ENCODE measurements at places on chromosomes 11 and 22.

DNA sequence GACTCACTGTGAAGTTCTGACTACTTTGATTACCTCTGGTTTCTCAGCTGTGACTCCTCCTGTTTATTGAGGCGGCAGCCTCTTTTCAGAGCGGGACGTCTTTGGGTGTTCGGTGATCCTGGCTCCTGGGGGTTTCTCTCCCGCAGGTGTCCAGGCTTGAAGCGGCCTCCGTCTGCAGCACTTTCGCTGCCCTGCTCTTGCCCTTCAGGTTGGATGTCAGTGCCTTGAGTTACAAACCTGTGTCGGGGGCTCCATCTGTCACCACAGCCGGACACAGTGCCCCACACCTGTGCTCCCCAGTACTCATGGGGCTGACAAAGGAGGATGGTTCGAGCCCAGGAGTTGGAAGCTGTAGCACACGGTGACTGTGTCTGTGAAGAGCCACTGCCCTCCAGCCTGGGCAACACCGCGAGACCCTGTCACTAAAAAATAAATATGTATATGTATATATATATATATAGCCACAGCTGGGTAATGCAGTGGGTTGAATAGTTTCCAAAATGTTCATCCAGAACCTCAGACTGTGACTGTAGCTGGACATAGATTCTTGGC is 104.1 kb downstream of the BRD1 start:
- H3K27me3 ChIP-seq: peaks cover 25% of the 10 kb centered on the region
- no peak for DNase-seq
- H3K4me3 ChIP-seq: peak overlapping the region; percentile 86

DNA sequence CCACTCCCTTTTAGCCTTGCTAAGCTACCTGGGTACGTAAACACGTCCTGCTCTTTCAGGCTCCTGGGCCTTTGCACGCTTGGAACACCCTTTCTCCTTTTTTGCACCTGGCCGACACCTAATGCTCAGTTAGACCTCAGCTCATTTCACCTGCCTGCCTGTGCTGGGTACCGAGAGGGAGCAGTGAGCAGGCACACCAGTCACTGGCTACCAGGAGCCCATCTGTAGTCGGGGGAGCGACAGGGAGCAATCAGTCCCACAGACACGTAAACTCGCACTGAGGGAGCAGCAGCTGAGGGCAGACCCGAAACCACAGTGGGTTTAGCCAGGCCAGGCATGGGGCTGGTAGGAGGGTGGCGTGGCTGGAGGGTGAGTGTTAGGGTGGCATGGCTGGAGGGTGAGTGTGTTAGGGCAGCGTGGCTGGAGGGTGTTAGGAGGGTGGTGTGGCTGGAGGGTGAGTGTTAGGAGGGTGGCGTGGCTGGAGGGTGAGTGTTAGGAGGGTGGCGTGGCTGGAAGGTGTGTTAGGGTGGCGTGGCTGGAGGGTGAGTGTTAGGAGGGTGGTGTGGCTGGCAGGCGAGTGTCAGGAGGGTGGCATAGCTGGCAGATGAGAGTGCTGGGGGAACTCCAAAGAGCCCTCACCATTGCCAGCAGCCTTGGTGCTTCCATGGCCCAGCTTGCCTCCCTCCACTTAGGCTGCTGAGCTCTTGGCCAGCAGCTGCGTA is 6.4 kb upstream of the GTSE1 start:
- no peaks in the 10 kb centered on the region for H3K27me3 ChIP-seq
- no peak overlapping the region for H3K27ac ChIP-seq
- no peak overlapping the region for H3K4me3 ChIP-seq
- H3K36me3 ChIP-seq: peaks cover 45% of the 10 kb centered on the region
- H3K4me1 ChIP-seq: peaks cover 21% of the 10 kb centered on the region
- DNase-seq: no peak

DNA sequence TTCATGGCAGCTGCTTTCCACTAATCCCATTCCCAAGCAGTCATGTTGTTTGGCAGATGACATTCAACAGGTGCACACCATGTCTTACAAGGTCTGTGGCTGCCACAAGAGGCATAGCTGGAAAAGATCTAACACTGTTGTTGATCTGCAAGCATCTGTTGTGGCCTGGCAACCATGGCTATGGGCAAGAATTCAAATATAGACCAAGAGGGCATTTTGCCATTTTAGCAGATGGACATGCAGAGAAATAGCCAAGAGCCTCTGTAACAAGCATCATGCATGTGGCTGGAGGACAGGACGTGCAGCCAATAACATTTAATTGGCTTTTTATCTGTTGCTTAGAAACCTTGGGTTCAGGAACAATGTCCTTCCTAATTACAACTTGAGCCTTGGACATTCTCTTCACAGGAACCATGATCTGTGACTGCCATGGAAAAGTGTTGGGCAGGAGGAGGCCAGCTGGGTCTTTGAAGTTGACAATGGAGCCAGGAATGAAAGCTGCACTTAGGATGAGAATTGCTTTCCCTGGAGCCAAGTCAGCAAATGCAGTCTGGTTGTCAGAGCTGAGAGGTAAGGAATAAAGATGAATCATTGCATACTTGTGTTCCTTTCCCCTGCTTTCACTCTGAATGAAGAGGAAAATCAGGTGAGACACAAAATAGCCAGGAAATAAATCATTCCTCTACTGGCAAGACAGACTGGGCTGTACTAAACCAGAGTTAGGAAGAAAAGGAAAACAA is 113.6 kb upstream of the ANO5 start:
- H3K4me1 ChIP-seq: no peaks in the 10 kb centered on the region
- H3K4me3 ChIP-seq: no peak overlapping the region
- H3K27me3 ChIP-seq: no peaks in the 10 kb centered on the region
- no peak for DNase-seq
- H3K27ac ChIP-seq: no peak overlapping the region

DNA sequence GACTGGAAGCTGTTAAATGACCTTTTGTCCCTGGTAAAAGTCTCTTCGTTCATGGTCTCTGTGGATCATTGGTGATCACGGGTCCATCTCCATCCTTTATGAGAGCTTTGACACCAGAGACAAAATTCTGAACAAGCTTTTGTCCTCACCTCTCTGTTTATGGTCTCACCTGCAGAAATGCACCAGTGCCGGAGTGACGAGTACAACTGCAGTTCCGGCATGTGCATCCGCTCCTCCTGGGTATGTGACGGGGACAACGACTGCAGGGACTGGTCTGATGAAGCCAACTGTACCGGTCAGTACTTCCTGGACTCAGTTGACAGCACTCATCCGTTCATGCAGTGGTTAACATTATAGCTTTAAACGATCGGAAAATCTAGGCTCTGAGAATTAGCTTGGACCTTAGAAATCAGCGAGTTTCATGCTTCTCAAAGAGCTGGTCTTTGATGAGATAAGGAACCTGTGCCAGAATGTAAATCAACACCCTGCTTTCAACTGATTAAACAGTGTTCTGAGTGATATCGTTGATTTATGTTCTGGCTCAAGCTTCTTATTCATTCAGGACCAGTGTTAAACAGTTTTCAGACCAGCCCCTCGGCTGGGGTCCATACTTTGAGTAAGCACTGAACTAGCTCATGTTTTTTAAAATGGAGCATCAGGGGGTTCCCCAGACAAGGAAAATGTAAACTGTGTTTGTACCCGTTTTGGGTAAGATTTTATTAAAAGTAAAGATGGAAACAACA is 124.5 kb upstream of the SORL1-AS1 start:
- no peaks in the 10 kb centered on the region for H3K27me3 ChIP-seq
- no peak overlapping the region for H3K4me3 ChIP-seq
- H3K27ac ChIP-seq: no peak overlapping the region
- peaks cover 85% of the 10 kb centered on the region for H3K36me3 ChIP-seq
- H3K4me1 ChIP-seq: peaks cover 22% of the 10 kb centered on the region
- DNase-seq: no peak

DNA sequence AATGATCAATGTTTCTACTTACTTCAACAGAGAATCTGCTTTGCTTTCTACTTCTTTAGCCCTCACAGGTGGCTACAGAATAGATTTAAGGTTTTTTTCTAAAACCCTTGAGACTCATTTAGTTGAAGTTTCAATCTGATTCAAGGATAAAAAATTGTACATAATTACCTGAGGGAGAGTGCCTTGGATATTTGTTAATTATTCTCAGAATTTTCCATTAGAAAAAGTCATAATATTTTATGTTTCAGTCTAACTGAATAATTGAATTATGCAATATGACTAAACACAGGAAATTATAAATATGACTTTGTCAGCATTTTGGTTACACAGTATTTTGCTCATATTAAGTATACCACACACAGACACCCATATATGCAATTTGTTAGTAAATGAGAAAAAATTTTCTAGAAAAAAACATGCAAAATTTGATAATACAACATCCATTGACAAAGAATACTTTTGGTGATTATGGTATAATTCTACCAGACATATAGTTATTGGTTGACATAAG is at the start of gene OR8J3:
Gene OR8J3 (minus strand): TSS at position 51 of the 511 bp plus-strand sequence. CDS start 2,483 bp downstream, outside the sequence.
- H3K4me1 ChIP-seq: no peaks in the 10 kb centered on the region
- H3K4me3 ChIP-seq: no peak within 1 kb of the TSS
- no peaks in the 10 kb centered on the region for H3K36me3 ChIP-seq
- H3K27ac ChIP-seq: no peak within 1 kb of the TSS
- DNase-seq: no peak

GRCh38 chr11:86180423-86180822 is 64.1 kb upstream of the EED start:
- no peak overlapping the region for H3K4me3 ChIP-seq
- peaks cover 34% of the 10 kb centered on the region for H3K4me1 ChIP-seq
- peaks cover 3% of the 10 kb centered on the region for H3K36me3 ChIP-seq
- DNase-seq: no peak
- H3K27ac ChIP-seq: no peak overlapping the region
- H3K27me3 ChIP-seq: no peaks in the 10 kb centered on the region

DNA sequence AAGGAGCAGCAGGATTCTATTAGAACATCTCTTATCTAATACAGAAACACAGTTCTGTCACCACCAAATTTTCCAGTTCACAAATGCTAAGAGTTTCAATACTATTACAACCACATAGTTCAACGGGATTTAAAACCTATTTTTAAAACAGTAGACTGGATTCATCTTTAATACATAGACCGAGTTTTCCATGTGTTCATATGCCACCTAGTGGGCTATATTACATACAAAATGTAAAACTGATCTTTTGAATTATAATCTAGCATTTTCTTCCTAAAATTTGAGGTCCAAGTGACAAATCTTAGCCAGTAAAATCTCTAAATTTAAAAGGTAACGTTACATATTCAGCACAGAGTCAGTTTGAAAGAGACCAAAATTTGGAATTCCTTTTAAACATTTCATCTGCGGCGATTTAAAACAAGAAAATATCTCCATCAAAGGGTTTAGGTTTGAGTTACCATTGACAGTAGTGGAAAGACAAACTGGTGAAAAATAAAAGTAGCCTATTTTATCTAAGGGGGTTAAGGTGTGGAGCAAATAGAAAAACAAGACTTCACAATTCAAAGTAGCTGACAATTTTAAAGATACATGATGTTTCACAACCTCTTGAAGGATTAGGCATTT is 269.3 kb upstream of the MPPED2 start:
- H3K27ac ChIP-seq: no peak overlapping the region
- H3K4me3 ChIP-seq: no peak overlapping the region
- no peaks in the 10 kb centered on the region for H3K4me1 ChIP-seq
- H3K27me3 ChIP-seq: no peaks in the 10 kb centered on the region
- H3K36me3 ChIP-seq: no peaks in the 10 kb centered on the region

DNA sequence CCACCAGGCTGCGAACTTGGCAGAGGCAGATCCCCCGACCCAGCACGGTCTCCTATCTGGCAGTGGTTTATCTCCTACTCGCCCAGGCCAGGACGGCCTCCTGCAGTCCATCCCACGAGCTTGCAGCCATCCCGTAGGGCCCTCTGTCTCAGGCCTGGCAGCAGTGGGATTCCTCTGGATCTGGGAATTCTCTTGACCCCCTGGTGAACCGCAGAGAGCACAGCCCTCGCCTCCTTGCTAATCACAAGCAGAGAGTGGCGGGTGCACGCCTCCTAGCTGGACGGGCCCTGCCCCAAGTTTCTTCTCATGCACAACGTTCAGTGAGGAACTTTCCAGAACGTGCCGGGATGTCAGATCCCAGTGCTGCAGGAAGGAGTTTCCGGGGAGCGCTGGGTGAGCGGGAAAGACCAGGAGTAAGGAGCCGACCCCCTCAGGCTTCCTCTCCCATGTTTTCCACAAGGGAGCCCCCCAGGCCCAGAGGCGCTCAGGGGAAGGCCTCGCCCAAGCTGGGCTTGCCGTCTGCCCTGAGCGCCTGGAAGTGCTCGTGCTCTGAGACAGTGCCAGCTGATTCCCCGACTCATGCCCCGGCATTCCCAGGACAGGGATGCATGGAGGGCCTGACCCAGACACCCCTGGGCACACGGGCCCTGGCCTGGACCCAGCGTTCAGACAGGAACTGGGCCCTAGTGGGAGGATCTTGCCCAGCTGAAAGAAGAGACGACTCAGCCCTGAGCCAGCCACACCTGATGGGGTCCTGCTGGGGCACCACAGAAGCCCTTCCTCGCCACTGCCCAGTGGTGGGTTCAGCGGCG is 24.6 kb downstream of the IGF2 start:
- H3K27ac ChIP-seq: no peak overlapping the region
- no peaks in the 10 kb centered on the region for H3K4me1 ChIP-seq
- no peaks in the 10 kb centered on the region for H3K36me3 ChIP-seq

- no peaks in the 10 kb centered on the region for H3K27me3 ChIP-seq
- no peak overlapping the region for H3K4me3 ChIP-seq
- no peak for DNase-seq
- no peaks in the 10 kb centered on the region for H3K4me1 ChIP-seq
- no peak overlapping the region for H3K27ac ChIP-seq
Measured at GRCh38 chr11:100182350-100182749, 504.7 kb upstream of the ARHGAP42 start.

GRCh38 chr11:23100726-23101125 is 240.5 kb upstream of the CCDC179 start:
- DNase-seq: no peak
- no peaks in the 10 kb centered on the region for H3K27me3 ChIP-seq
- no peak overlapping the region for H3K27ac ChIP-seq
- no peaks in the 10 kb centered on the region for H3K36me3 ChIP-seq
- no peaks in the 10 kb centered on the region for H3K4me1 ChIP-seq
- no peak overlapping the region for H3K4me3 ChIP-seq

GRCh38 chr11:124837491-124837856 is 27.8 kb upstream of the ROBO3 start:
- H3K27ac ChIP-seq: no peak overlapping the region
- H3K4me1 ChIP-seq: peaks cover 13% of the 10 kb centered on the region
- H3K36me3 ChIP-seq: no peaks in the 10 kb centered on the region

GRCh38 chr22:24325105-24325757 is 54.6 kb downstream of the SPECC1L start:
- peak; percentile 83 for DNase-seq
- H3K4me1 ChIP-seq: peaks cover 29% of the 10 kb centered on the region
- peak overlapping the region; percentile 27 for H3K27ac ChIP-seq
- peaks cover 36% of the 10 kb centered on the region for H3K36me3 ChIP-seq

GRCh38 chr11:63321723-63322122 is 47.9 kb upstream of the SLC22A9 start:
- no peak overlapping the region for H3K4me3 ChIP-seq
- no peak for DNase-seq
- no peak overlapping the region for H3K27ac ChIP-seq

- H3K27me3 ChIP-seq: peaks cover 2% of the 10 kb centered on the region
- H3K4me1 ChIP-seq: peaks cover 2% of the 10 kb centered on the region
- H3K4me3 ChIP-seq: no peak overlapping the region
- peaks cover 2% of the 10 kb centered on the region for H3K36me3 ChIP-seq
Measured at GRCh38 chr22:36245805-36246356, 6.6 kb upstream of the APOL2 start.
